ENCODE measurements at places on chromosomes 7 and 10. TPM values are rescaled to one million over a fixed set of nuclear protein-coding genes. Genes with fewer than 3 reads are reported as not detected.

DNA sequence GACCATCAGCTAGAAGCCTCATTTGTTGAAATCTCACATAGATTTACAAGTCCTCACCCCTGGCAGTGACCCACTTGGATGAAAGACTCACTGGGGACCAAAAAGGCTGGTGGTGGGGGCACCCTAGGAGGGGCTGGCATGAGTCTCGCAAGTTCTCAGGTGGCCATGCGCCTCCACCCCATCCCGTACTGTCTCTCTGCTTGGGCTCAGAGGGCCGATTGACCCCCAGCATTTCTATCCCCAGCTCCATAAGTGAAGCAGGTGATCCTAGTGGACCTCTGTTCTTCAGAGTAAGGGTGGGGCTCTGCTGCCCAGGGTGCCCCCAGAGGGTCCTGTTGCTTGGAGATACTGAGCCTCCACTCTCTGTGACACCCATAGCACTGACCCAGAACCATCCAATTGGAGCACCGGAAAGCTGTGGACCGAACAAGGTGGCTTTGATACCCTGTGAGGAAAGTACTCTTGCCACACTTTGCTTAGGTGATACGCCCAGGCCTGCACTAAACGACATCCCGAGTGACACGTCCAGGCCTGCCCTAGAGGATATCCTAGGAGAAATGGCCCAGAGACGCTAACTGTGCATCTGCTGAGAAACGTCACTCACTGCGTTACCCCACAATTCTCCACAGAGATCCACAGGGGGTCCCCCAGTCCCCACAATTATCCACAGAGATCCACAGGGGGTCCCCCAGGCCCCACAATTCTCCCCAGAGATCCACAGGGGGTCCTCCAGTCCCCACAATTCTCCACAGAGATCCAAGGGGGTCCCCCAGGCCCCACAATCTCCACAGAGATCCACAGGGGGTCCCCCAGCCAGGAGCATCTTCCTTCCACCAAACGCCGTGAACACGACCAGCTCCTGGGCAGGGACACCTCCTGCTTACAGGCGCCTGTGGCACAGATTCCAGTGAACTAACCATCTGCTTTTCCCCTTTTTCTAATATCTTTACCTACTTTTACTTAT, 262.9 kb downstream of the PTPRN2 start:
- peaks cover 11% of the 10 kb centered on the region for H3K36me3 ChIP-seq
- no peaks in the 10 kb centered on the region for H3K4me1 ChIP-seq
- no peaks in the 10 kb centered on the region for H3K27me3 ChIP-seq

DNA sequence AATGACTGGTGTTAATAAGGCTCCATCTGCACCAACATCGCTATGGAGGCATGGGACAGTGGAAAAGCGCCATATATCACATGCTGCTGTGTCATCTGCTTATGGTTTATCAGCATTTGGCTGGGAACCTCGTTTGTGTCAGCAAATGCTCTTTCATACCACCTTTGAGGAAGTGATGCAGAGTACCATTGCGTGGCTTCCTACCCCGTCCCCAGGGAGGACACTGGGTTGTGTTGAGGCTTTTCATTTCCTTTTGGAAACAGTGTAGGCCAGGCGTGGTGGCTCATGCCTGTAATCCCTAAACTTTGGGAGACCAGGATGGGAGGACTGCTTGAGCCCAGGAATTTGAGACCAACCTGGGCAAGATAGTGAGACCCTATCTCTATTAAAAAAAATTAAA, 6.8 kb downstream of the TACR2 start:
- H3K27me3 ChIP-seq: peaks cover 8% of the 10 kb centered on the region
- peaks cover 29% of the 10 kb centered on the region for H3K4me1 ChIP-seq
- DNase-seq: no peak

DNA sequence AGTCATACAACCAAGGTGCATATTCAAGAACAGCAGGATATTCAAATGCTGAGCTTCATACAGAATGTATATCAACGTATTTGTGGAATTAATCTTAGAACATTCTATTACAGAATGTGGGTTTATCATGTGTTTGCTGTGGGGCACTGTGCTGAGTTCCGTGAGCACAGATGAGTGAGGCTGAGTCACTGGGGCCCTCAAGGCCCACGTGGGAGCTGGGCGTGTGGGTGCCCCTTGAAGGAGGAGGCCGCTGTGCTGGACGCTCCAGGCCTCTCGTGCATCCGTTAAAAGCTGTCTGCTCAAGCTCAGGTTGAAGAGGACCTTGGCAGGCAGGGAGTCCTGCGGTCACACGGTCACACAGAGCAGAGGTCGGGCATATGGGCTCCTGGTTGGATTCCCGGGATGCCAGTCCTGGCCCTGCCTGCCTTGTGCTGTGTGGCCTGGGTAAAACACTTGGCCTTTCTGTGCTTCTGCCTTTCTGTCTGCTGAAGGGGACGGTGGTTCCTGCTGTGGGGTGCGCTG, 70.1 kb downstream of the GLRX3 start:
- no peak overlapping the region for H3K27ac ChIP-seq
- H3K36me3 ChIP-seq: no peaks in the 10 kb centered on the region
- H3K27me3 ChIP-seq: no peaks in the 10 kb centered on the region
- DNase-seq: no peak
- no peaks in the 10 kb centered on the region for H3K4me1 ChIP-seq
- no peak overlapping the region for H3K4me3 ChIP-seq

DNA sequence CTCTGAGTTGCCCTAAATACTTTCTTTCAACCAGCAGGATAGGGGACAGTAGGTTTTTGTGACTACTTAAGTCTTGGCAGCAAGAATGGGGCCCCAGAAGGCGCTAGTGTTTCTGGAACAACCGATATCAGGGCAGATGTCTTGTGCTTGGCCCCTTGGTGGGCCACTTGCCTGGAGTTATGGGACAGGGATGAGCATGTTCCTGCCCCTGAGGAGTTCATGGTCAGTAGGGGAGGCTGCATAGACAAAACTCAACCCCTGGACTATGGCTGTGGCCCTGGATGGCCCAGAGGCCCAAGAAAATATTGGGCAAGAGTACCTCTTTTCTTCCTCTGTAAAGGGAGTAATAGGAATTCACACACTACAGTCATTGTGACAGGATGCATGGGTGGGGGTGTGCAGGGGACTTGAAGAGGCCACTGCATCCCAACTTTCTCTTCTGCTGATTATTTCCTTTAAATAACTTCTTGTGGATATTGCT, 57.7 kb upstream of the IGFBP3 start:
- peak overlapping the region; percentile 97 for H3K27ac ChIP-seq
- no peak for DNase-seq
- peaks cover 69% of the 10 kb centered on the region for H3K4me1 ChIP-seq
- peaks cover 7% of the 10 kb centered on the region for H3K36me3 ChIP-seq
- H3K4me3 ChIP-seq: peak overlapping the region; percentile 77

- no peak for DNase-seq
- no peaks in the 10 kb centered on the region for H3K36me3 ChIP-seq
- H3K27ac ChIP-seq: no peak overlapping the region
- peaks cover 21% of the 10 kb centered on the region for H3K27me3 ChIP-seq
- no peak overlapping the region for H3K4me3 ChIP-seq
Measured at GRCh38 chr10:132376394-132376851, 20.6 kb upstream of the PWWP2B start.

GRCh38 chr7:127571741-127572505, 13.5 kb downstream of the GCC1 start:
- no peak for DNase-seq

DNA sequence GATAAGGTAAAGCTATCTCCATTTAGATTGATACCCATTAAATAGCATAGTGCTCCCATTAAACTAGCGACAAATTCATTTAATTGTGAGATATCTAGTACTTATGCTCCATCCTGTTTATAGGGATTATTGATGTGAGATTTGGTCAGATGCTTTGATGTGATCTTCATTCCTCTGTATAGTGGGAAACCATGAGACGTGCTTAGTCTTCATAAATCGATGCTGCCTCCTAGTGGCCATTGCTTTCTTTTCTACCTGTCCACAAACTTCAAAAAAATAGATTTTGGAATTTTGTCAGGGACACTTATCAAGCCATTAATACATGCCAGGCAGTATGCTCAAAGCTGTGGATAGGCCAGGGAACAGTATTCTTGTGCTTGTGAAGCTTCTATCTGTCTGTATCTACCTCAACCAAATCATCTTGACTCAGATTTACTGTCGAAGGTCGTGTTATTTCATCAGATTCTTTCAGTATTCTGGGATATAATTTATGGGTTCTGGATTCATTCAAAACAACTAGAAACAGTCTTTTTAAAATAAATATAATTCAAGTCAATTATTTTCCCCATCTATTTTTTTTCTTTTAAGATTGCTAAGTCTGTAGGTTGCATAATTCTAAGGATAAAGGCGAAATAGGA, 12.0 kb downstream of the LSM8 start:
- no peak overlapping the region for H3K4me3 ChIP-seq
- no peaks in the 10 kb centered on the region for H3K4me1 ChIP-seq
- peaks cover 1% of the 10 kb centered on the region for H3K27me3 ChIP-seq

Gene MYL10
- not detected for total RNA-seq
